Cardiac septum (tissue), 1 donor: ENCODE measurements at places on chromosomes 5 and 9. TPM values are rescaled to one million over a fixed set of nuclear protein-coding genes. Genes with fewer than 3 reads are reported as not detected.
A peak's percentile ranks its signal among the peaks of the same experiment; 100 is the strongest.

The SLC28A3 gene
- 0.11 TPM for total RNA-seq

The IL5 gene
- not detected for total RNA-seq

GRCh38 chr5:143349177-143349576 lies 54.3 kb downstream of the NR3C1 start:
- DNase-seq: no peak

DNA sequence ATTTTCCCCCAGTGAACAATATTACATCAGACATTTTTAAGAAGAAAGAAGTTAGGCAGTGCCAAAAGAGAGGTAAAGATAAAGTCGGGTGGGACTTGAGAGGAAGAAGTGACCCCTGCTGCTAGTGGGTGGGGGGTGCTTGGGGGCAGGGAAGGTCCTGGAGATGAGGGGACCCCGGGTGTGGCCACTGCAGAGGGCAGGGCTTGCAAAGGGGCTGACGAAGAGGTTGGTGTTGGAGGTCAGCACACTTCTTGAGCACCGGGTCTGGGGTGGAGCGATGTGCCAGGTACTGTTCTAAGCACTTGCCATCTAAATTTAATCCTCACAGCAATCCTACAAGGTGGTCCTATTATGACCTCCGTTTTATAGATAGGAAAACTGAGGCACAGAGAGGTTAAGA lies 62.0 kb downstream of the AMBP start:
- DNase-seq: peak; percentile 44

GRCh38 chr5:14420101-14420811 lies 161.3 kb upstream of the OTULINL start:
- no peak for DNase-seq

The IPPK gene
- total RNA-seq: 13.1 TPM

DNA sequence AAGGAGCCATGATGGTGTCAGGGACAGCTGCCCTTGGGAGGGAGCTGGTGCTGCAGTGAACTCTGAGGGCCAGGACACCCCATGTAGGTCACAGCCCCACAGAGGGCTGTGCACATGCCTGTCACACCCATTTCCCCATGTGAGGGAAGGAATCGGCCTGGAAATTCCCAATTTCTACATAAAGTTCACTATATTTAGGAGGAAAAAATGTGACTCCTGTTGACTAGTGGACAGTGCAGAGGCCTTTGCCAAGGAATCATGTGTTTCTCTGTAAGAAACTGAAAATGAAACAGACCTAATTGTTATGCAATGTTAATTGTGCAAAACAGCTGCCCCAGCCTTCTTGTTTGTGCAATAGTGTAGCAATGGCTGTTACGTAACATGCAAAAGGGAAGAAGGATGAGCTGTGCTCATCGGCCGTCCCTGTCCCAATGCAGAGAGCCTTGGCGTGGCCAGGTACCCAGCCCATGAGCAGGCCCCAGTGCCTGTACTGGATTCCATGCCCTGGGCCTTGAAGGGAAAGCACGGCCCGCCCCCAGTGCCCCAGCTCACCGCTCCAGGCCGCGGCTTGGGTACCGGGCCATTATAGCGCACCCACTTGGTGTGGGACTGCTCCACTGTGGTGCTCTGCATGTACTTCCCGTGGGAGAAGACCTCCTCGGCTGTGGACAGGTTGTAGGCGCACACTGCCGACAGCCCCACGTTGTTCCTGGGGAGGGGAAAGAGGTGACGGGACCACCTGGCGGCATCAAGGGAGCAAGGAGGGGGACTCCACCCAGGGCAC lies 70.0 kb downstream of the SECISBP2 start:
- no peak for DNase-seq

DNA sequence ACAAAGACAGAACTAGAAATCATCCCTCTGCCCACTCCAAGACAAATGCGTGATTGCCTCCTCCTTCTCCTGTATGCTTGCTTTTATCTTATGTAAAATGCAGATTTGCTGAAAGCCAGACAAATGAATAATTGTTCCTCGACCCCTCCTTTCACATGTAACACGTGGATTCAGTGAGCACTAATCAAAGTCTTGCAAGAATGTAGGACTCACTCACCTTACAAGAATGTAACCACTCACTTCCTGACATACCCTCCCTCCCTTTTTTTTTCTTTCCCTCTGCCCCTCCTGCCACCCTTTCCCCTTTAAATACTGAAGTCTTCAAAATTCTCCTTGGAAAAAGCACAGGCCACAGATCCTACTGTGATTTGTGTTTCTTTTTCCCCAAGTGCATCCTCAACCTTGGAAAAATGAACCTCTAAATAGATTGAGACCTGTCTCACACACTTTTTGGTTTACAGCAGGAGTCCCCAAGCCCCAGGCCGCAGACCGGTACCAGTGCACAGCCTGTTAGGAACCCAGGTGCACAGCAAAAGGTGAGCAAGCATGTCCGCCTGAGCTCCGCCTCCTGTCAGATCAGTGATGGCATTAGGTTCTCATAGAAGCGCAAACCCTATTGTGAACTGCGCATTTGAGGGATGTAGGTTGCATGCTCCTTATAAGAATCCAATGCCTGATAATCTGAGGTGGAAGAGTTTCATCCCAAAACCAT lies 29.4 kb upstream of the HSD17B3 start:
- DNase-seq: no peak

DNA sequence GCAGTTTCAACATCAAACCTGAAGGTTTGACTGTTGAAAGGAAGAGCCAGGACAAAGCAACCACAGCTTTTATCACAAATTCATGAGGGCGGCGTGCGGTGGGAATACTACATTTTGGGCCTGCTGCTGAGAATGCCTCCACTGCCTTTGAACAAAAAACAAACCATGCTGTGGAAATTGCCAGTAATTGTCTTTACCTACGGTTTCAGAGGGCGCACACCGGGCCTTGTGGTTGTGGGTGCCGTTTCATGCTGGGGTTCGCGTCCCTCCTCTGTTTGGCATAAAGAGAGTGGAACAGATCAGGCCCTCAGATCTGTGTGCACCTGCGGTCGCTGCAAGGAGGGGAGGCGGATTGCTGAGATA lies 27.6 kb upstream of the TCF7 start:
- no peak for DNase-seq

The ZNF483 gene
- 7.4 TPM for total RNA-seq

GRCh38 chr5:91307048-91307447 lies 76.1 kb downstream of the ARRDC3 start:
- no peak for DNase-seq

- no peak for DNase-seq
Observed at GRCh38 chr5:142287096-142287972, 37.5 kb downstream of the SPRY4 start.

The WDR38 gene
- not detected for total RNA-seq

The HSD17B3 gene
- total RNA-seq: 1.3 TPM

The ITK gene
- total RNA-seq: 0.43 TPM

DNA sequence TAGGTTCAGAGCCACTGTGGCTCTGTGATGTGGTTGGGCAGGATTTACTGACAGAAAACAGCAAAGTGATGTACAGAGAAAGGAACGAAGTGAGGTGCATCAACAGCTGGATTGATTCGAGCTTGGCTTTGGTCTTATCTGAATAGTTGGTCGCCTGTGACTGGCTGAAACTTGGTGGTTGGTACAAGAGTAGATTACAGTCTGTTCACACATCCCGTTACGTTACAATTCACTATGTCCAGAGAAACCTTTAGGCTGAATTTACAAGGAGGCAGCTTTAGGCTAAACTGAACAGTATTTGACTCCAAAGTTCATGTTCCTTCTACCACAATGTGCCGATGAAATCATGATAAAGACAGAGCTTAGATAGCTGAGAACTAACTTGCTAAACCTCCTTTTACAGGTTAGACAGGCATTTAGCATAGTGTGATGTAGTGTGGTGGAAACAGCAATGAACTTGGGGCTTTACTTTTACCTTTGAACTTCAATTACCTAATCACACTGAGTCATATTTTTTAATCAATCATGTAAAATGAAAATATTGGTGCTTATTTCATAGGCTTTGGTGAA lies 210.2 kb upstream of the PUM3 start:
- DNase-seq: no peak

DNA sequence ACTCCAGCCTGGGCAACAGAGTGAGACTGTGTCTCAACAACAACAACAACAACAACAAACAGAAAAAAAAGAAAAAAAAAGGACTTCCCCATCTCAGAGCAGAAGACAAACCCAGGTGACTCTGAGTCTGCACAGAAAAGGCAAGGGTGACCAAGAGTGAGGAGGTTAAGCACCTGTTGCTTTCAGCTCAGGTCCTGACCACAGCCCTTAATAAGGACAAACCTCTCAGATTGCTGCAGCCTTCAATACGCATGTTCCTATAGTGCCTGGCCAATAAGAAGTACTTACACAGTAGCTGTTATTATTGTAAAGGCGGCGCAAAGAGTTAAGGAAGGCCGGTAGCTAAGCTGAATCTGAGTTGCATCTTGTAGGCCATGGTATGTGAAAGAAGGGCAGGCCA lies 102.3 kb upstream of the MSX2 start:
- DNase-seq: no peak

DNA sequence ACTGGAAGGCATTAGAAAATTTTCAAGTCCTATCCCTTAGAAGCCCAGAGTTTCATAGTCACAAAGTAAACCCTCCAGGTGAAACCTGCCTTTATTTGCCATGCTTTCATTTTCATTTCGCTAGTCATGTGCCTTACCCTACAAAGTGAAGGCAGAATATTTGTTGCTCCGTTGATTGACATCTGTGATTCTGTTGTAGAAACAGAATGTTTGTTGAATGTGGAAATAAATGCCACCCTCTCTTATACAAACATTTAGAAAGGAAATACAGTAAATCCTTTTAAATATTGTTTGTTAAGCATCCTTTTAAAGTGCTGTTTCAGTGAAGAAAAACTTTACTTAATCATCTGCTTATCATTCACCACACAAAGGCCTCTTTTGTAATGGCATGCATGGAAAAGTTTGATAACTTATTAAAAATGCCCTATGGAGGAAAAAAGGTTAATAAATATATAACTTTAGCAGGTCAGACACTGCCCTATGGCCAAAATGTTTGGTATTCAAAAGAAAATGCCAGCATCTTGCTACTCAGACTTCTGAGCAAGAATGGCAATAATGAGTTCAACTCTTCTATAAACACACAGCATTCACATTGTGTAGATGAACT lies 34.3 kb upstream of the CAST start:
- DNase-seq: no peak

DNA sequence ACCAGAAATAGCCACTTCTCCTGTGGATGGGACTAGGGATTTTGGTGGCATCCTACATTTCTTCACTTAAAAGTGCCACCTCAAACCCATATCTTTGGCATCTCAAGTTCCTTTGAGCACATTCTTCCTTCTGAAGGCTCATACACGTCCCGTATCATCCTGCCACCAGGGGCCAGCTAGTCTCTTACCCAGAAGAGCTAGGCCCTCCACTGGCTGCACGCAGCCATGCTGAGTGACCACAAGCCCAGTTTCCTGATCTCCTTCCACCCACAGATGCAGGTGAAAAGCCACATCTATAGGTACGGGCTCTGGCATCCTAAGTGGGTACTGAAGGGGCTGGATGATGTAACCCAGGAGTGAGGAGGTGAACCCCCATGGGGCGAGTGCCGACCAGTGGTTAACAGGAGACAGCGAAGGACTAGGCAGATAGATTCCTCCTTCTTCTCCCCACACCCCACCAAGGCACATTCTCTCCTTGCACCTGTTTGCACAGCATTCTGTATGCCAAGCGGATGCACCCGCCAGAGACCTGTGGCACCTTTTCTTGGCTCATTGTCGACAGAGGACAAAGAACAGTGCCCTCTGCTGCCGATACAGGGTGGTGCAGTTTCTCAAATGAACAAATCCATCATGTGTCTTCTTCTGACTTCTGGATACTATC lies 14.4 kb upstream of the SCGB3A1 start:
- peak; percentile 72 for DNase-seq

The PRR16 gene
- total RNA-seq: 18.1 TPM
